ENCODE measurements at places on chromosomes 1 and 21. TPM values are rescaled to one million over a fixed set of nuclear protein-coding genes. Genes with fewer than 3 reads are reported as not detected.
A peak's percentile ranks its signal among the peaks of the same experiment; 100 is the strongest.

DNA sequence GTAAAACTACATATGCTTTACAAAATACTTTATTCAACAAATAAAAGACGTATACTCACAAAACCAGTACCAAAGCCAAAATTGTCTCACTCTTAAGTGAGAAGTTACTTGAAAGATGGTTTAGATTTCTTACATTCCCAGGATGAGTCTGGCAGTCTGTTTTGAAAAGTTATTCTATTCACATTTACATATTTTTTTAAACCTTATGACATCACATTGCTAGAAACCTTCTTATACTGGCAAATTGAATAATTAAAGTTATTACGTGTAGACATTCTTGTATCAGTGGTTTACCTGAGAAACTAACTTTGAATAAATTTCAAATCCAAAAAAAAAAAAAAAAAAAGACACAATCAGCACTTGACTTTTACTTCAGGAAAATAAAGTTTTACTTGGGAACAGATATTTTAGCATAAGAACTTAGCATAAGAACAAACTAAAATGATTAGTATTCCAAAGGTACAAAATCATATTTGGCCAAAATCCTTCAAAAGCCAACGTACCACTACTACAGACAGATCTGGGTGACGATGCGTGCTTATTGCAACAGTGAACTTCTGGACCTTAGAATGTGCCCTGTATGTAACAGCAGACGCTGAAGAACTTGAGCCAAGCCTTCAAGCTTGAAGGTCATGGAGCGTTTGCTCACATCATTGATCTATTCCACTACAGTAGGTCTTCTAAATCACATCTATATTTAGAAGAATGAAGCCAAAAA, 2.5 kb downstream of the CDC42BPA start:
- no peak for DNase-seq

DNA sequence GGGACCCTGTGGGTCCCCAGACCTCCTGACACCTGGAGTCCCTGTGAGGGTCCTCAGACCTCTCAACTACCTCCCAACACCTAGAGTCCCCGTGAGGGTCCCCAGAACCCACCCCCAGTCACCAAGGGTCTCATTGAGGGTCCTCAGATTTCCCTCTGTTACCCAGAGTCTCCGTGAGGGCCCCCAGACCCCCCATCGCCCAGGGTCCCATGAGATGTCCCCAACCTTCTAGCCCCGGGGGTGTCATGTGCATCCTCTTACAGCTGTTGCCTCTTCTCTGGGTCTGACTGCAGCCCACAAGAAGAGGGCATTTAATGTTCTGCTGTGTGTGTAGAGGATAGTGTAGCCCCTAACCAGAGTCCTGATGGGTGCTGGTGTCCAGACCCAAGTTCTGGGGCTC, 2.0 kb upstream of the GJC2 start:
- DNase-seq = no peak

DNA sequence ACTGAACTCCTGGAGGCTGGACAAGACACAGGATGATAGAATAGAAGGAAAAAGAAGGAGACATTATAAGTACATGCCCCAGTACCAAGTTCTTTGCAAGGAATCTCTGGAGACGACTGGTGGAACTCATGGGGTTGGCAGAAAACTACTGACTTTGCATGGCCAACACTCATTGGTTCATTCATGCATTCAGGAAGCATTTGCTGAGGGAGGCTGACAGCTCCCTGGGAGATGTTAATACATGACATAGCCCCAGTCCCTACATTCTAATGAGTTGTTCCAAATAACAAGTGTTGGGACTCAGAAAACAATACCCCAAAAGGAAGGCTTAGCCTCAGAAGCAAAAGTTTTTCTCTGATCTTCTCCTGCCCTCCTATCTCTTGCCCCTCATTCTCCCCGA, 172.8 kb upstream of the IRF2BP2 start:
- peak; percentile 23 for DNase-seq

- DNase-seq = no peak
These were observed 293.8 kb upstream of the USP25 start for GRCh38 chr21:15436031-15436430.

DNA sequence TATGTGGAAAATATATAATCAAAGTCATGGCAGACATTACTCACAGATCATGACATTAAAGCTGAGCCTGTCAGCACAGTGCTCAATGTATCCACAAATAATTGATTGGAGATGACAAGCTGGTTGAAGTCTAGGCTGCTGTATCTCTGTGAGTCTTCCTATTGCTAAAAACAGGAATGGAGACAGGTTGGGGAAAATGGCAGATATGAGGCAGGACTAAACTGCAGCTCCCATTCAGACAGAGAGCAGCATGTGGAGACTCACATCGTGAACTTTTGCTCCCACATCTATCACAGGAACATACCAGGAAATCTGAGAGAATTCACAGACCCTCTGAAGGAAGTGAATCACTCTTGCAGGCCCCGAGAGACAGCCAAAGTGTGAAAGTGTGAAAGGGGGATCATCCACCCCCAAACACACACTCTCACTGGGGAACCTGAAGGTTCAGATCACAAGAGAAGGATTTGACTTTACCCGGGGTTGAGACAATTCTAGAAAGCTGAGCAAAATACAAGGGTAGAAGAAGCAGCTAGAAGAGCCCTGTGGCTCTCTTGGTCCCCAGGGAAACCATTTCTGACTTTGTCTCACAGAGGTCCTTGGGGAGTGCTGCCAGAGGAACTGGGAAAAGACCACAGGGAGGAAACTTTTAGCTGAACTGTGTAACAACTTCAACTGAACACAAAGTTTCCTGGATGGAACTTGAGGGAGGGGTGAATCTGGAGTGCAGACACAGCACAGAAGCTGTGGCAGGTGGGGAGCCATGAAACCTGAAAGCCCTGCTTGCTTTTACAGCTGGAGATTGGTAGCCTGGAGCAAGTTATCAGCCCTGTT, 173.4 kb downstream of the S1PR1 start:
- no peak for DNase-seq

- no peak for DNase-seq
These were observed 28.3 kb downstream of the SCP2 start for GRCh38 chr1:52955129-52955970.

CHODL gene
- not detected for total RNA-seq

DNA sequence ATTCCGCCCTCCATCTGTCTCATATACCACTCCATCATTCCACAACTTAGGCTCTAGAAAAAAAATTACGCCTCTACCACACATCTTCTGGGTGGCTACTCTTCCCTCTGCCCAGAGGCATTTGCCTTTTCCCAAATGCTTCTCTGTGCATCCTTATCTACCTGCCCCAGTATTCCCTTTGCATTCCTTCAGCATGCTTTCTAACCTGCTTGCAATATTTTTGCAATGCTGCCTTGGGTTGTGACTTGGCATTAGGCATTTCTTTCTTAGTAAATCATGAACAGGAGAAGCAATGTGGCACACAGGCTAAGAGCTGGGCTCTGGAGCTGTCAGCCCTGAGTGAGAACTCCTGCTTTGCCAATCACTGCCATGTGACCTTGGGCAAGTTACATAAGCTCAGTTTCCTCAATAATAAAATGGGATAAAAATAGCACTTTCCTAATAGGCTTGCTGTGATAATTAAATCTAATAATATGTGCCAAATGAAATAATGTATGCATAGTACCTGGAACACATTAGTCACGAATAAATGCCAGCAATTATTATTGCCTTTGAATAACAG, 276.0 kb downstream of the ASTN1 start:
- no peak for DNase-seq

LRRC38 gene
- total RNA-seq = not detected

All from SJSA1 (cell line).